AG04449 (cell line): ENCODE measurements at places on chromosomes 7 and 10.
A peak's percentile ranks its signal among the peaks of the same experiment; 100 is the strongest.

- peak; percentile 94 for DNase-seq
Observed at GRCh38 chr7:142461437-142461836, 203.6 kb upstream of the PRSS58 start.

- no peak for DNase-seq
Observed at GRCh38 chr7:27101957-27102580, 414 bp downstream of the HOXA2 start.

GRCh38 chr10:22229802-22230157 lies 12.0 kb upstream of the EBLN1 start:
- DNase-seq, result no peak

DNA sequence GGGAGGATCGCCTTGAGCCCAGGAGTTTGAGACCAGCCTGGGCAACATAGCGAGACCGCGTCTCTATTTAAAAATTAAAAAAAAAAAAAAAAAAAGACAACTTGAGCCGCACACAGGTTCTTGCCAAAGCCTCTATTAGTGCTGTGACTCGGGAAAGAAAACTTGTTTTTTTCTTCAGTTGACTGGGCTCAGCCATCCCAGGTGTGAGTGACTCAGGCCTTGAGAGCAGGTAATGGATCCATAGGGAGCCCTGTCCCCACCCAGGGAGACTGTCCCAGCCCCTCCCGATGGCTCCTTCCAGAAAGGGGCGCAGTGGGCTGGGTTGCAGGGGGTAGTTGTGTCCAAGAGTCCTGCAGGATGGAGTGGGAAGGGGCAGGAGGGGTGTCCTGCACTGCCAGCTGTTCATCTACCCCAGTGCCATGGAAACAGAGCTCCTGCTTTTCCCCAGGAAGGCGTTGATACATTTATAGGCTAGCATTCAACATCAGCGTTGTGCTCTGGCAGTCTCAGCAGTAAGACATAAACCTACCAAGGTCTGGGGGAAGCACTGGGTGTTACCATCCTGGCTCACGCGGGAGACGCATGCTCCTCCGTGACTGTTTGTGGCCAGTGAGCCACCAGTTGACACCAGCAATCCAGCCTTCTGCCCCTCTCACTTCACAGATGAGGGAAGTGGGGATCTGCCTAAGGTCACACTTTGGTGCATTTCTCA lies 126.6 kb downstream of the CUX1 start:
- DNase-seq, result no peak

DNA sequence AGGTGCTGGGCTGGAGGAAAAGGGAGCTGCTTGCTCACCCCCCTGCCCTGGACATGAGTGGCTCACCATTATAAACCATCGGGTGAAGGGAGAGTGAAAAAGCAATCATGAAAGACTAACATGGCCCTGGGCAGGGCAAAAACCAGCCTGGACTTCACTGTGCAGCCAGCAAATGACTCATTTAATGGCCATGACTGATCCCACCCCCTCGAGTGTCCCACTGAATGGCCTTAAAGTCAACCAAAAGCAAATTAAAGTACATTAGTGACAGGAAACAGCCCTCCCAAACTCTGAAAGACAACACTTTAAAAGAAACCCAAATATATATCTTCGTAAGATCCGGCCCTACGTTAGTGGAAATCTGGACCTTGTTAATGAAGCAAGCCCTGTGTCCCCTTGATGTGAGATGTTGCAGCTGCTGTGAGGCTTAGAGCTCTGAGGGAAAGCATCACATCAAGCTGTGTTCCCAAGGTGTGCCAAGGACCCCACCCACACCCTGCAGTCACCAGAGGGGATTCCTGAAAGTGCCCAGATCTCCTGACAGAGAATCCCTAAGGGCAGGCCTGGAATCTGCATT lies 31.2 kb downstream of the ADCYAP1R1 start:
- DNase-seq, result no peak

DNA sequence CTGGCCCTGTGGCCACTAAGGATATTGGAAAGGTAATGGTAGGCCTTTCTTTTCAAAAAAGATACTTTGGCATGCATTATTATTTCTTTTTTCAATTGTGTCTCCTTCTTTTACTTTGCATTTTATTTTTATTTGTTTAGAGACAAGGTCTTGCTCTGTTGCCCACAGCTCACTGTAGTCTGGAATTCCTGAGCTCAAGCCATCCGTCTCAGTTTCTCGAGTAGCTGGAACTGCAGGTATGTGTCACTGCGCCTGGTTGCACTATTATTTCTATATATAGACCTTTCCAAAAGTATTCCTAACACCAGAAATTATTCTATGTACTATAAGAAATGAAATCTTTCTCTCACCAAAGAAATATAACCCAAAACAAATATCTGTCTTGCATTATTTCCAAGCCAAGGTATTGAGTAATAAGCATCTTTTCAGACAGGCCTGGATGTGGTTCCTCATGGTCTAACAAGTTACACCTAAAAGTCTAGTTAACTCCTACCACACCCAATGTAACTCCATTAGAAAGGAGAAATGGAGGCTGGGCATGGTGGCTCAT lies 500.8 kb upstream of the ANKRD30A start:
- DNase-seq, result no peak

DNA sequence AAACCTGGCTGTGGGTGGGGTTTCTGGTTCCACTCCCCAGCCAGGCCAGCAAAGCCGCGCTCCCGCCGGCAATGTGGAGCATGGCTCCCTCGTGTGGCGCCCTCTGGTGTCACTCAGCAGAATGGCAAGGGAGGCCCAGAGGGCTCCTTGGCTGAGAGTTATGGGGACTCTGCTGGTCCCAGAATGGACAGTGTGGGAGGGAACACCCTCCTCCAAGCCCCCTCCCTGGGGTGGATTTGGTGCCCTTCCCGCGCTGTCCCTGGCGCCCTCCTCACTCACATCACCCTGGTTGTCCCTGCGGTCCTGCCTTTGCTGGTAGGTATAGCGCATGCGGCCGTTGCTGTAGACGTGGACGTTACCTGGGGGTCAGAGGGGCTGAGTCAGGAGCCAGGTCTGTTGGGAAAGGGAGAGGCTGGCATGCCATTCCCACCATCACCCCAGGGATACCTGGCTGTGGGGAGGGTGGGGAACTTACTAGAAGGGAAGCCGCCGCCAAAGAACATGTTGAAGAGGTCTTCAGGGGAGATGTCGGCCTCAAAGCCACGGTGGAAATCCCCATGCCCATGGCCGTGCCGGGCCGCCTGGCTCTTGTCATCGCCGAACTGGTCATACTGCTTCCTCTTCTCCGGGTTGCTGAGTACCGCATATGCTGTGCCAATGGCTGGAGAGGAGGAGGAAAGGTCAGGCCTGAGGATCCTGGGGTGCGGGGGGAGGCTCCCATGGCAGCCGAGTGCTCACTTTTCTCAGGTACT lies 14.0 kb downstream of the DNAJB12 start:
- DNase-seq, result no peak

DNA sequence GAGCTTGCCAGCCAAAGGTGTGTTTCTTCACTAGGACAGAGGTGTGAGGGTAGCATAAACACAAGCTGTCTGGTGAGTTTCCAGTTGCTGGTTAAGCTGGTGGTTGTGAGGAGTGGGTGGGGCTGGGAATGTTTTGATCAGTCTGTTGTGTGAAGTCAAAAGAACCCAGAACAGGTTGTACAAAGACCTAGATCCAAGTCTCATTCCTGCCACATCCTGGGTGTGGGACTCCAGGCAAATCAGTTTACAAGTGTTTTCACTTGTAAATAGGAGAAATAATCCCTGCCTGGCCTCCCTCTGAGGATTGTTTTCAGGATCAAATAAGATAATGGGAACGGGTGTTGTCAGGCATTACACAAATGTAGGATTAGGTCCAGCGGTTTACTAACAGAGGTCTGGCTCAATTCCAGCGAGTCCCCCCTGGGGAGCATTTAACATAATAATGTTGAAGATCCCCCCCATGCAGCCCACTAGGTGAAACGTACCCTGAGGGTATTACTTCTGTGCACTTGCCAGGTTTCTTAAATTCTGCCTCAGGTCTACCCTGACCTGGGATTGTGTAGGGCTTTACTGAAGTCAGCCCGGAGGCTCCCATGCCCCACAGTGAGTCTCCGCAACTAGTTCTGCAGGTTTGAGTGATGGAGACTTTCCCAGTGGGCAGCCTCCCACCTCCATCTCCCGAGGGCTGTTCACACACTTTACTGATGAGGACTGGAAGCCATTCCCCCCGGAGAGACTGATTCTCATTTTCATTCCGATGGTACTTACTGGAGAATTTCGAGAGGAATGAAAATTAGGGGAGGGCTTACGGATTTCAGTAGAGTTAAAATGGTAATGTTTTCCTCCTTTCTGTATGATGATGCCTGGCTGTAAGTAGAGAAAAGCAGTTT lies 2.7 kb upstream of the FRAT2 start:
- no peak for DNase-seq

DNA sequence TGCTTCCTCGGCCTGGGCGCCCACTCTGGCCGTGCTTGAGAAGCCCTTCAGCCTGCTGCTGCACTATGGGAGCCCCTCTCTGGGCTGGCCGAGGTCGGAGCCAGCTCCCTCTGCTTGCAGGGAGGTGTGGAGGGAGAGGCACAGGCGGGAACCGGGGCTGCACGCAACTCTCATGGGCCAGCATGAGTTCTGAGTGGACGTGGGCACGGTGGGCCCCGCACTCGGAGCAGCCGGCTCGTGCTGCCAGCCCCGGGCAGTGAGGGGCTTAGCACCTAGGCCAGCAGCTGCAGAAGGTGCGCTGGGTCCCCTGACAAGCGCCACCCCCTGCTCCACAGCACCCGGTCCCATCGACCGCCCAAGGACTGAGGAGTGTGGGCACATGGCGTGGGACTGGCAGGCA lies 9.0 kb upstream of the PDK4 start:
- DNase-seq, result no peak

DNA sequence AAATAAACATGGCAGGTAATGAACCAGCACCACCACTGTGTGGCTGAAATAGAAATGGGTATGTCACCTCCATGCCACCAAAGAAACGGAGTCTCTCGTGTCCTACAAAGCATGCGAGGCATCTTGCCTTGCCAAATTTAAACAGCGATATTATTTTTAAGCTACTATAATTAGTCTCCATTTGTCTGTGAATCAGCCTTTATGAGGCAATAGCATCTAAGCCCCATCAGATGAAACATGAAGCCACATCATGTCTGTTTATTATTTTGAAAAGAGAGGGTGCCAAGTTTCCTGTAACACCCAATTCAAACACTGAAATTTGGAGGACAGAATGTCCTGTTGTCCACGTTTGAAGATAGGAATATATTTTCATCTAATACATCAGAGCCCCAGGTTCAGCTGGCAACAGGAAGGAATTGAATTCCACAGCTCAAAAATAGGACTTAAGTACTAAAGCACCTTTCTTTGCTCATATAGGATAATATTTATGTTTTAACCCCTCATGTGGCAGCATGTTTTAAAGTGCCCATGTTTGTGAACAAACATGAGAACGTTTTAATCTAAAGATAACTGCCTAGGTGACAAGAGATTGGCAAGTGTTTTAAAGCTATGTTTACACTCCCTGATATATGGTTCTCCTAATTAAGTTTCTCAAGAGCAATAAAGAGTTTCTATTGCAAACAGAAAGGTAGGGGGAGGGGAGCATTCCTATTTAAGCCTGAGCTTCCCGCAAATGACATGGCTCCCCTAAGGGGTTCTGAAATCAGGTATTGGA lies 86.8 kb downstream of the SORBS1 start:
- no peak for DNase-seq

- no peak for DNase-seq
Observed at GRCh38 chr10:91495402-91495801, 85.3 kb downstream of the HECTD2 start.

- DNase-seq, result no peak
Observed at GRCh38 chr7:75596727-75597614, 104.9 kb downstream of the SPDYE5 start.

DNA sequence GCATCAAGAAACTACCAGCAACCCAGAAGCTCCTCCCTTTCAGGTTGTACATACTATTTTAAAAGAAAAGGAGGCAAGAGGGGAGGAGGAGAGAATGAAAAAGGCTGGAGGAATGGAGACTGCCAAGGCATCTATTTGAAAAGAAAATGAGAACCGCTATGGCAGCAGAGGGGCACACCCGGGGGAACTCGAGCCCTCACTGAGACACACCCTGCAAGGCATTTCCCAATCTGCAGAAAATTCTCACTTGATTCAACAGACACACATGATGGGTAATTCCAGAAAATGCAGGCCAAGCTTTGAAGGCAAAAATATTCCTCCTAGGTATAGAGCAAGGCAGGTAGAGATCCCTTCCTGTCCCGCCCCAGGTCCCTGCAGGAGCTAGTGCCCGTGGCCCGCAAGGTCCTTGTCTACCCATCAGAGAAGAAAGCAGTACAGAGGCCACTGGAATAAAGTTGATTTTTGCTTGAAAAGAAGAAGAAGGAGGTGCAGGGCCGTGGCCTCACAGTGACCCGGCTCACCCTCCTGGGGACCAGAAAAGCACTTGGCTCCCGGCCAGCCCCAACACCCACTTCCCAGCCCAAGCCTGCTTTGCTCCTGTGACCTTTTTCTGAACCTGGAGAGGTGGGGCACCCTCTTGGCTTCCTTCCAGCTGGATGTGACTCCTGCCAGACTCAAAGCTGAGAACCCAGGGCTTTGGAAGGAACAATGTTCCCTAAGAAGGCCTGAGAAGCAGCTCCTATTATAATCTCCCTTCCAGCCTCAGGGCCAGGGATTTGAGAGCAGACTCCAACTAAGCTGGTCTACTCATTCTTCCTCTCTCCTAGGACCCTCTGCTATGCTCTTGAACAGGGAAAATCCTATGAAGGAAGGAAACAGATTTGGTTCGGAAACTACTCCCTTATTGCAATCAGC lies 6.2 kb upstream of the PIK3CG start:
- DNase-seq, result no peak

GRCh38 chr7:30596721-30597120 lies 2.0 kb downstream of the GARS1 start:
- DNase-seq, result no peak

DNA sequence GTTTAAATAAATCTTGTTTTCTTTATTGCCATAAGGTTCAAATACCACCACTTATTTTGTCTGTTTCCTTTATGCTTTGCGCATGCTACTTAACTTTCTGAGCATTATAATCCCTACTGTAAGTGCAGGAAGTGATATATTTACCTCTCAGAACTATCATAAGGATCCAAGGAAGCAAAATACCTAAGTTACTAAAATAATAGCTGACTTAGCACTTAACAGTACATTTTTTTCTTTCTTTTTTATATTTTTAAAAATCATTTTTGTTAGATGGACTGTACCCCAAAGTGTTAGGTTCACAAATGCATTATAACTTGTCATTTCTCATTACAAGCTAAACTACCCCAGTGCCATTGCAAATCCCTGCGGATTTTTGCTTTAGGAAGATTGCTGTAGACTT lies 663.8 kb downstream of the SUGCT start:
- DNase-seq, result no peak
